HL-60 (cell line): ENCODE measurements at places on chromosomes 5 and 9.
A peak's percentile ranks its signal among the peaks of the same experiment; 100 is the strongest.

- DNase-seq: no peak
These were observed 91.8 kb downstream of the GLIS3 start for GRCh38 chr9:4207881-4208615.

DNA sequence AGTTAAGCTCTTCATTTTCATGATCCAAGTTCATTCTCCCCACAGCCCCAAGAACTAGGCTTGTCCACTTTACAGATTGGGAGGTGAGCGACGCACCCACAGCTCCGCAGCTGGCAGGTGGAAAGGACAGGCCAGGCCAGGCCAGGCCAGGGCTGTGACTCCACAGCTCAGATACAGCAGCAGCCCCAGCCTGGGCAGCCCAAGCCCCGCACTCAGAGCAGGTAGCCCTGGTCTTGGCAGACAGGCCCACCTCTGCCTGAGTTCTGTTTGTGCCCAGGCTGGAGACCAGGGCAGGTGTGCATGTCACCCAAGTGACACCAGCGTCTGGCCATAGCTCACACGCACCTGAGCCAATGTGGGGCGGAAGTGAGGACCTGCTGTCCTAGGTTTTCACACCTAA lies 124.7 kb downstream of the WNK2 start:
- no peak for DNase-seq

- DNase-seq: peak; percentile 14
These were observed 187.1 kb upstream of the BRINP1 start for GRCh38 chr9:119556129-119556875.

DNA sequence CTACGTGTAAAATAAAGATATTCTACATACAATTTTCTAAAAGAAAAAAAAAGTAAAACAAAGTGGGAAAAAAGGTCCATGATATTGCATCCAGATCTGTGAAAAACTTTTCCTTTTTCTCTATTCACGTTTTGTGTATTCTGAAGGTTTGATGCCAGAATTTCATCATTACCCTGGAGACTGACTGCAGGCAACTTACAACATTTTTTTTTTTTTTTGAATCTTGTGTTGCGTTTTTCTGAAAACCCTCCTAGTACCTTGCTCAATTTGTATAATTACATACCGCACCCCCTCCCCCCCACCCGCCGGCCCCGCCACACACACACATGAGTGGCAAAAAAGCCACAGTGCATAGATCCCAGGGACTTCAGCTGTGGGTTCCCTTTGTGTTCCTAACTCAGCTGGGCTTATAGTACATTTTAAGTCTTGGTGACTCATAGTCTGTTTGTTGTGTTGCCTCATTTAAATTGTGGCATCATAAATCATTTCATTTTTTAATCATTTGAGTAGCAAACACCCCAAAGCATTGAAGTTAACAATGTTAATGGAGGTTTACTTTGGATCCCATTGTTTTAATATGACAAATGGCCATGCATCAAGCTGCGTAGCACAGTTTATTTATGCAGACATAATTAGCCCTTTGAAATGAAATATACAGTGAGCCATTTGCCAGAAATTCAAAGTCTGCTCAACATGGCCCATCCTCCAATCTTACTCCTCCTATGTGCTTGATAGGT lies 36.0 kb downstream of the PRDM6 start:
- DNase-seq: no peak

- DNase-seq: peak; percentile 97
These were observed at the start of gene NOTCH1 for GRCh38 chr9:136545965-136546696. TSS of gene NOTCH1 (minus strand) at chr9:136546048. CDS start at chr9:136545786, 262 bp downstream.

DNA sequence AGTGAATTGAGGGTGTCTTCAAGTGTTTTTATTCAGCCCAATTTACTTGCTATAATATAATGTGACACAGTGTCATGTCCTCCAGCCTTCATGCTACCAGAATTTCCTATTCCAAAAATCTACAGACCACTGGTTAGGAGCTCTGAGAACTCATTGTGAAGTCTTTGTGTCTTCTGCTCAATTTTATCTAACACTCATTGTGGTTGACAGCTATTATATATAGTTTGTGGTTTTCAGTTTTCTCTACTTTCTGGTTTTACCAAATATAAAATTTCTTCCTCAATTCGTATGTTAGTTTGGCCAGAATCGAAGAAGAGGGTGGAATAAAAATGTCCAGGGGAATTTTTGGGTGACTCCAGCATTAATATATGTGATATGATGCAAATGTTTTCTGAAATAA lies 509.3 kb upstream of the NUDT12 start:
- DNase-seq: no peak

DNA sequence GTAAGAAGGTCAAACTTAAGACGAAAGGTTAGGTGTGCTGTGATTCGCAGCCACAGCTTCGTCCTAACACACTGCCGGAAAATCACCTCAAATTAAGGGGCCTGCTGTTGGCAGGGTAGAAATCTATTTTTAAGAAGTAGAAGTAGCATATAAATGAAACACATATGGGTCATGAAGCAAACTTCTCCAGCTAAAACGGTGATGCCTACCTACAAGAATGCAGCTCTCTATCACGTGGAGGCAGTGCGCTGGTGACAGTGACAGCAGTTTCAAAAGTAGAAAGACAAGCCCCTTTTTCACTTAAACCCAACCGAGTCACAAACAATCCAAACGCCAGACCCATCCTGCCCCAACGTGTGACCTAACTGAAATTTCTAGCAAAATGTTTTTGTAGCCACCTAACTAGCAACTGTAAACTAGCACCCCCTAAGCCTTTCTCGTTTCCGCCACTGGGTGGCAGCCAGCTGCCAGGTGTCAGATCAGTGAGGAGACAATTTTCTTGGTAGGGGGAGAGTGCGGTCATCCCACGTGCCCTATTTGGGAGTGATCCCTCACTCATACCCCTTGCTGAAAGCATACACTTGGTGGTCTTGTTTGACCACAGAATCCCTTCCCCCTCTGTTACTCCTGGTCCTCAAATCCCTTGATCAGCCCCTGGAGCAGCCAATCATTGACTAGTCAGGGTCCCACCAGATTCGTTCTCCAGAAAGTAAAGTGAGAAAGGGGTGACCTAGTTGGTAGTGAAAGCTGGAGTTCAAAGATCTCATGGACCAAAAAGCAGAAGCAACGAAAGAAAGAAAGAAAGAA lies 71.8 kb upstream of the MAMDC2 start:
- DNase-seq: peak; percentile 8

GRCh38 chr5:139667001-139667729 lies 19.0 kb downstream of the CXXC5 start:
- DNase-seq: no peak

DNA sequence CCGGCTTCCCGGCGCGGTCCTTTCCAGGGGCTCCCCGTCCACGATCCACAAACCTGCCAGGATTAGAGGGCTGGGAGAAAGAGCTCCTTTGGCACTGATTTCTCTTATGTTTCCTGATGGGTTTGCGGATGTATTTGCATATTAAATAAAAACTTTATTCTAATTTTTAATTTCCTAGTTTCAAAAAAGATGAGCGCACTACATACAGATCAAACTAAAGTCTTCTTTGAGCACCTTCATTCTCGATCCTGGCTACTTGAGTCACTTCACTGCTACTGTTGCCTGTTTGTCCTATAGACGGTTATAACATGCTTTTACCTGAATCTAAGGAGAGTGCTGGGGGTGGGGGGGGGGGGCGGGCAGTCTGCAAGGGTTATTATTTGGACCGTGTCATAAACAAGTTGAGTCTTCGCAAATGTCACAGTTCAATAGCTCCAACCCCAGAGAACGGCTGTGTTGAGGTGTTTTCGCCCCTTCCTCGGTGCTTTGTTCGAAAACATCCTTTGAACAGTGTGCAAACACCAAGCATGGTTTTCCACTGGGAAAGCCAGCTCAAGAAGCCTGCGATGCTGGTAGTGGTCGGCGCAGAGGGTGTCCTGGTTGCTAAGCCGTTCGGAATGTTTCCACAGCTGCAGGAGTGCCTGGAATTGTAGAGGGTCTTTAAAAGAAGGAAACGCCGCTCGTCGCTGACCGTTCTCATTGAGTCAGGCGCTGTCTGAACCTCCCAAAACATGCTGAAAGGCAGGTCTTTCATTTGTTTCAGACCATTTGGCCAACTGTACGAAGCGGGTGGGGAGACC lies 1.1 kb upstream of the STK10 start:
- no peak for DNase-seq

GRCh38 chr5:8456846-8457186 lies 587.9 kb downstream of the MTRR start:
- no peak for DNase-seq

DNA sequence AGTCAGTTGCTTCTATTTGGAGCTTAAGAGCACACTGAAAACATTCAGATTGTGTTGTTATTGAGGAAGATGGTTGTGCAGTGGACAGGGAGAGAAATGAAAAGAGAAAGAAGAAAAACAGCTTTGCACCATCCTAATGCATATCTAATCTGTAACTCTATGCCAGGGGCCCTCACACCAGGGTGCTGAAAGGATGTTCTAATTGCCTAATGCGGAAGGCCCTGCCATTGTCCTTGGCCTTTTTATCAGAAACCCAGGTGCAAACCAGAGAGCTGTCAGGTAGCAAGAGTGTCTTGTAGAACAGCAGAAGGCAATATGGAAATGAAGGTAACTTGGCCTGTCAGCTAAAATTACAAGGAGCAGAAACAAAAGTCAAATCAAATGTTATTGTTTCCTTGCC lies 384.5 kb upstream of the PIK3R1 start:
- no peak for DNase-seq

DNA sequence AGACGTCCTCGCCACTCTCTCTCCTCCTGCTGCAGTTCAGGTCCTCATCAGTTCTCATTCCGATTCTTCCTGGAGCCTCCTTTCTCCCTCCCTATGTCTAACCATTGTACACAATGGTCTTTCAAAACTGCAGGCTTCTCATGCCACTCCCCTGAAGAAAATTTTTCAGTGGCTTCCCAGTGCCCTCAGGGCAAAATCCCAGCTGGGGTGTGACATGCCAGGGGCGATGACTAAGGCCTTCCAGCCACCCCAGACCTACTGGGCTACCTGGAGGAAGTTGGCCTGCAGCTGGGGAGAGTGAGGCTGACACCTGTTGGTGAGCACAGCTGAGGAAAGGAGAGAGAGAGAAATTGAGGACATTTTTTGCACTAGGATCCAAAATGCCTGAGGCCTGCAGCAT lies 65.2 kb downstream of the SREK1 start:
- no peak for DNase-seq

DNA sequence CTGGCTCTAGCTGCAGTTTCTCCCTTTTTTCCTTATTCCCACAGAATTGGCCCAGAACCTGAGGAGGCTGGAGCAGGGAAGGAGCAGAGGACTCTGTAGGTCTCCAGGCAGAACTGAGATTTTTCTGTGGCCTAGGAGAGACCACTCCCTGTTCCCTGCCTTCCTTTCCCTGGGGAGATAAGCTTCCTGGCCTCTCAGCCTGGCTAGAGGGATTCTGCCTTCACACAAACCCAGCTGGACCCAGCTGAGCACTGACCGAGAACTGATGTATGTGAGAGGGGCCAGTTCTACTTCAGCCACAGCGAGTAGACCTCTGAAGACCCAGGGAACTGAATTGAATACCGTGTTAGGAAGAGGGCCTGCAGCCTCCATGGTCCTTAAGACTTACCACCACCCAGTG lies 48.0 kb downstream of the RUSC2 start:
- no peak for DNase-seq

- no peak for DNase-seq
These were observed 65.0 kb downstream of the UGCG start for GRCh38 chr9:111961575-111961974.

GRCh38 chr5:88502179-88503040 lies 233.8 kb upstream of the TMEM161B start:
- DNase-seq: no peak

GRCh38 chr9:85897848-85898247 lies 43.1 kb upstream of the NAA35 start:
- no peak for DNase-seq

GRCh38 chr5:180825768-180826525 lies 23.3 kb upstream of the MGAT1 start:
- DNase-seq: no peak

DNA sequence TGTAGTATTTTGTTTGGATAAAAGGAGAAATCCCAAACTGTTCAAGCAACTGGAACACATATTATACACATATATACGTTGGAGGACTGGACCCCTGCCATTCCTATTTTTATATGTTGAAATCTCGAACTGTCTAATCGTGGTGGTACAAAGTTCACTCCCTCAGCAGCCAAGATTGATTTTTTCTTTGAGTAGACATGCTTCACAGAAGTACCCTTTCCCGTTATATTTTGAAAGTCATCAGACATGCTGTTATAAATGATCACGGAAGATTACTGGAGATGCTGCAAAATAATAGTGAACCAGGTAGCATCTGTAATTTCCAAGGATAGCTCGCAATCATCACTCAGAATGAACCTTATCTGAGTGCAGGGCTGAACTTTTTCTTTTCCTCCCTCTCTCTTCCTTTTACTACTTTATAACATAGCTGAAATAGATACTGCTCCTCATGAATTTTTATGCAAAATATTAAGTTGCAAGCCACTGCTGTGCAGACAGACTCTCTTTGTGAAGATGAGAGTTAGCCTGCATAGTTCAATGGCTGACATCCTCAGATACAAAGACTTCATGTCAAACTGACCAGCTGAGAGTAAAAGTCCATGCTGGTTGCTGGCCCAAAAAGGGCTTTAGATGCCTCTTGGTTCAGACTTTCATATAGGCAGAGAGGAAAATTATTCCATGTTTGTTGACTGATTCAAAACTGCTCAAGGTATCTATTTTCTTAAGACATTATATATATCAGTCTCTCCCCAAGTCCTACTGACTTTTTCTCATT lies 451.9 kb downstream of the TMEM38B start:
- no peak for DNase-seq

DNA sequence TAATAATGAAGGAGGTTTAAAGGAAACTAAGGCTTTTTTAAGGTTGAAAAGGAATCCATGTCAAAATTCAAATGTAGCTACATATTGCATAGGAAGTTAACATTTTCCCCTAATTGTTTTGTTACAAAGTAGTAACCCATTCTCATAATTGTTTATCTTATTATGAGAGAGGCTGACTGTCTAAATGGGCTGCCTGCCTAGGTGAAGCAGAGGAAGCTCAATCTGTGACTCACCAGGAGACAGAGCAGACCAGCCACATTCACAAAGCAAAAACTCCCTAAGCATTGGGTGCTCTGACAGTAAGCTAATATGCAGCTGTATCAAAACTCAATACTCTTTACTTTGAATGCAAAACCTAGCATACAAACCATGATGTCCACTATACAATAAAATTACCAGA lies 208.5 kb downstream of the ROR2 start:
- DNase-seq: no peak

DNA sequence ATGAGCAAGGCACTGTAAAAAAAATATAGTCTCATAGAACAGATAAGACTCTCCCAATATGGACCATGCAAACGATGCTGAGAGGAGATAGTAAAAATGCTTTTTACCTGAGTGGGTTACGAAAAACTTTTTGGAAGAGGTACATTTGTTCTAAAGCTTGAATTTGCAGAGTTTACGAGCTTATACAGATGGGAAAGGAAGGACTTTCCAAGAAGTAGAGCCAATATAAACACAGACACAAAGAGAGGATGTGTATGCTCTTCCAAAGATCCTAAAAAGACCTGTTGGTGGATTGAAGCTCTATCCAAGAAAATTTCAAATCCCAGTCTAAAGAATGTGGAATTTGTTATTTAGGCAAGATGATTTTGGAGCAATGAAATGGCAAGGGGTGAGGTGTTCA lies 127.1 kb upstream of the SLCO6A1 start:
- DNase-seq: no peak

GRCh38 chr9:110125207-110125751 lies 82.7 kb downstream of the C9orf152 start:
- DNase-seq: no peak
